Peyer's patch (tissue), 4 donors: ENCODE measurements at places on chromosomes 7 and 10. TPM values are rescaled to one million over a fixed set of nuclear protein-coding genes. Genes with fewer than 3 reads are reported as not detected.

TMEM236 gene
- 3.3 TPM for total RNA-seq

GRCh38 chr10:69051303-69051702 lies 36.6 kb upstream of the SRGN start:
- H3K36me3 ChIP-seq: no peaks in the 10 kb centered on the region
- H3K27me3 ChIP-seq: no peaks in the 10 kb centered on the region
- H3K4me1 ChIP-seq: peaks cover 3% of the 10 kb centered on the region
- peak; percentile 65 for DNase-seq
- H3K27ac ChIP-seq: peak overlapping the region; percentile 59

GRCh38 chr10:122189185-122189584 lies 81.9 kb upstream of the BTBD16 start:
- no peak overlapping the region for H3K27ac ChIP-seq
- no peak overlapping the region for H3K4me3 ChIP-seq
- H3K27me3 ChIP-seq: no peaks in the 10 kb centered on the region
- H3K4me1 ChIP-seq: peaks cover 9% of the 10 kb centered on the region

SCIN gene
- 219 TPM for total RNA-seq

AZGP1 gene
- total RNA-seq: 27.6 TPM

DNA sequence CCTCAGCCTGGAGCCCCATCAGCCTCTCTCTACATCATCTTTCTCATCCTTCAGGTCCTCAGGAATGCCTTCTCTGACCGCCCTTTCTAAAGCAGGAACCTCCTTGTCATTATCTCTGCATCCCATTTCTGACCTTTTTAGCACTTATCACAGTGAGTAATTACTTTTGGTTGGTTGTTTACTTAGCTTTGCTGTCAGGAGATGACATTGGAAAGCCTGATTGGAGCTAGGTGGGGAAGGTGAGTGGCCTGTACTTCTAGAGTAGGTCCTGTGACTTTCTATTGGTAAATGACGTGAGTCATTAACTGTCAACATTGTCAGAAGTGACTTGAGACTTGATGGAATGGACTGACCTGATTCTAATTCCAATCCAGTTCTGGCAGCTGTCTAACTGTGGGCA lies 9.3 kb upstream of the SLC25A13 start:
- no peaks in the 10 kb centered on the region for H3K4me1 ChIP-seq
- no peaks in the 10 kb centered on the region for H3K27me3 ChIP-seq
- H3K27ac ChIP-seq: no peak overlapping the region

MMRN2 gene
- 8.7 TPM for total RNA-seq

AHCYL2 gene
- total RNA-seq: 37.1 TPM

WAC gene
- total RNA-seq: 145 TPM

- no peaks in the 10 kb centered on the region for H3K4me1 ChIP-seq
- no peaks in the 10 kb centered on the region for H3K36me3 ChIP-seq
- no peaks in the 10 kb centered on the region for H3K27me3 ChIP-seq
- DNase-seq: no peak
Observed at GRCh38 chr7:16786257-16786656, 18.5 kb downstream of the AGR2 start.

DNA sequence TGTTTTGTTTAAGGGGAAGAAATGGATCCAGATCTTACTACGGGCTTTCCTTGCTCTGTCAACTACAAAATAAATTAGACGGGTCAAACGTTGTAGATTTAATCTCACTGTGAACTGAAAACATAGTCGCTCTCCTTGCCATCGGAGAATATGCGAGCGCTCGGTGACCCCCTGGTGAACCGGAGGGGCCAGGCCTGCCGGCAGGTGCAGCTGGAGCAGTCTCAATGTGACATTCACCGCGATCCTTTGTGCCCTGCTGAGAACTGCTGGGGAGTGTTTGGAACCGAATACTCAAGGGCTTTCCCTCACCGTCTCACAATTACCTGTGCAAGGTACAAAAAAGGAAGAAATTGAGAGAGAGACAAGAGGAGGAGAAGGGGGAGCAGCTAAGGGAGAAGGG lies 174.1 kb upstream of the GPR26 start:
- no peaks in the 10 kb centered on the region for H3K4me1 ChIP-seq
- H3K4me3 ChIP-seq: no peak overlapping the region
- no peaks in the 10 kb centered on the region for H3K27me3 ChIP-seq

FXYD4 gene
- total RNA-seq: not detected

PPP1R9A gene
- 4.7 TPM for total RNA-seq
